ENCODE measurements at places on chromosomes 7 and 10. TPM values are rescaled to one million over a fixed set of nuclear protein-coding genes. Genes with fewer than 3 reads are reported as not detected.
A peak's percentile ranks its signal among the peaks of the same experiment; 100 is the strongest.

JMJD1C gene
- total RNA-seq = 103 TPM

GRCh38 chr7:91713669-91714068 is 166.8 kb downstream of the MTERF1 start:
- no peaks in the 10 kb centered on the region for H3K27me3 ChIP-seq
- no peaks in the 10 kb centered on the region for H3K4me1 ChIP-seq
- no peak overlapping the region for H3K27ac ChIP-seq
- DNase-seq = no peak

GRCh38 chr7:17275749-17276671 is 22.4 kb upstream of the AHR start:
- peak overlapping the region; percentile 82 for H3K27ac ChIP-seq
- H3K27me3 ChIP-seq = no peaks in the 10 kb centered on the region
- H3K4me1 ChIP-seq = peaks cover 1% of the 10 kb centered on the region
- no peak overlapping the region for H3K4me3 ChIP-seq

- no peak overlapping the region for H3K27ac ChIP-seq
- no peaks in the 10 kb centered on the region for H3K36me3 ChIP-seq
- DNase-seq = no peak
These were observed 185.5 kb upstream of the MYO3A start for GRCh38 chr10:25748509-25748908.

GRCh38 chr7:96122746-96123145 is 199.2 kb downstream of the SLC25A13 start:
- H3K36me3 ChIP-seq = peaks cover 4% of the 10 kb centered on the region
- no peak overlapping the region for H3K4me3 ChIP-seq
- DNase-seq = no peak
- no peak overlapping the region for H3K27ac ChIP-seq

DNA sequence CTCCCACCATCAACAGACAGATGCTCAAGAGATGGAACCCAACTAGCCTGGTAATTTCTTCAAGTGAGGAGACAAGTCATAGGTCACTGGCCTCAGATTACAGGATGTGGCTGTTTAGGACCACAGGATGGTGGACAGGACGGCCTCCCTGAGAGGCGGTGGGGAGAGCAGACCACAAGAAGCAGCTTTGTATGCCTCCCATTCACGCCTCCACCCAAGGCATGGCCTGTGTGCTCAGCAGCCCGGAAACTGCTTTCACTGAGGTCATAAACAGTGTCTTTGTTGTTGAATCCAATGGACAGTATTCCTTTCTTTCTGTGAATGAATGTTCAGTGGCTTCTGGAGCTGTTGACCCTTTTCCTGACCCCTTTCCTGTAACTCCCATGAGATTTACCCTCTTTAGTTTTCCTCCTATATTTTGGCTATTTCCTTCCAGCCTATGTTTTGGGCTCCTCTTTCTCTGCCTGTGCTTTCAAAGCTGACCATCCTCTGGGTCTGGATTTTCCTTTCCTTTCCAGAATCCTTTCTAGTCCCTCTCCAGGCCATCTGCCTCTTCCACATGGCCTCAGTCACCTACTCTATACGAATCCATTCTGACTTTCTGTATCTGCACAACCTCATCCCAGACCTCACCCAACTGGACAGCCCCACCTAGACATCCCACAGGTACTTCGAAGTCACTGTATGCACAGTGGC is 32.4 kb upstream of the INPP5F start:
- H3K36me3 ChIP-seq = no peaks in the 10 kb centered on the region
- no peaks in the 10 kb centered on the region for H3K27me3 ChIP-seq
- no peak overlapping the region for H3K27ac ChIP-seq
- no peak for DNase-seq

DNA sequence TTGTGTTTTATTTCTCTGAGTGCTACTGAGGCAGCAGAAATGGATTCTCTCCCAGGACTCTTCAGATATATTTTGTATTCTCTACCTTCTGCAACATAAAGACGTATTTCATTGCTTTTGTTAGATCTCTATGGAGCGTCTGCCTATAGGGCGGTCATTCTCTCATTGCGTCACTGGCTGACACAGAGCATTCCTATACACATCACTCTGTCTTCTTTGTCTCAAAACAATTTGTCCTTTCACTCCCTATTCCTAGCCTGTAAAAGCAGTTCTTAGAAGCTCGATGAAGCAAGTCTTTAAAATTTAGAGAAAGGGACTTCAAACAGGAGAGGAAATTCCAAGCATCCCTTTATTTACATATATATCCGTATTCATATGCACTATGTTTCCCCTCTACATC is 120.6 kb downstream of the CPED1 start:
- H3K4me3 ChIP-seq = no peak overlapping the region
- H3K27me3 ChIP-seq = no peaks in the 10 kb centered on the region
- H3K36me3 ChIP-seq = no peaks in the 10 kb centered on the region
- DNase-seq = no peak
- H3K27ac ChIP-seq = no peak overlapping the region

All from aorta (tissue), 5 donors.